ENCODE measurements at places on chromosomes 2 and 18.

GRCh38 chr2:36235882-36236281 is 119.7 kb upstream of the CRIM1 start:
- DNase-seq: no peak

DNA sequence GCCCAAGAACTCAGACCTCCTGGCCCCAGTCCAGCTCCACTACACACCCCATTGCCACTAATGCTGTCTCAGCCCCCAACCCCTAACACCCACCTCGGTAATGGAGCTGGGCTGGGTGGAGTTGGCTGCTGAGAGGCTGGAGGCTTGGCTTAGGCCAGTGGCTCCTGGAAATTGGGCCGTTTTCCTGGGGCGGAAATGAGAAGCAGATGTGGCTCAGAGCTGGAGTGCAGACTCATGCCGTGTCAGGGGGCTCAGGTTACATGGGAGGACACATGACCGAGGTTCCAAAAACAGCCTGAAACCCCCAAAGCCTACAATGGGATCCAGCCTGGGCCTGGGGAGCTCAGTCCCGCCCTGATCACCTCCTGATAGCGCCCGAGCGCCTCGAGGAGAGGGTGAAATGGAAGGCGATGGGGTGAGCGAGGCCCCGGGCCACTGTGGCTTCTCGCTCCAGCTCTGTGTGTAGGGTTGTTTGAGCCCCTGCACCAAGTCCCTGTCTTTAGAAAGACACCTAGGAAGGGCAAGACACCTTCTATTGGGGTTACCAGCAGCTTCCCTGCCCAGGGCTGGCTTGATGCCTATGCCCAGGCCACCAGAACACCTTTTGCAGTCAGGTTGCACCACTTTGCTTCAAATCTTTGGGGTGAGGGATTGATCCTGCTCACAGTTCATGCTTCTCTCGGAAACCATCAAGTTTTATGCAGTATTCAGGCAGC is 175.7 kb upstream of the HAAO start:
- DNase-seq: peak; percentile 79

GRCh38 chr2:161101406-161101805 is 58.8 kb upstream of the TANK start:
- DNase-seq: no peak

DNA sequence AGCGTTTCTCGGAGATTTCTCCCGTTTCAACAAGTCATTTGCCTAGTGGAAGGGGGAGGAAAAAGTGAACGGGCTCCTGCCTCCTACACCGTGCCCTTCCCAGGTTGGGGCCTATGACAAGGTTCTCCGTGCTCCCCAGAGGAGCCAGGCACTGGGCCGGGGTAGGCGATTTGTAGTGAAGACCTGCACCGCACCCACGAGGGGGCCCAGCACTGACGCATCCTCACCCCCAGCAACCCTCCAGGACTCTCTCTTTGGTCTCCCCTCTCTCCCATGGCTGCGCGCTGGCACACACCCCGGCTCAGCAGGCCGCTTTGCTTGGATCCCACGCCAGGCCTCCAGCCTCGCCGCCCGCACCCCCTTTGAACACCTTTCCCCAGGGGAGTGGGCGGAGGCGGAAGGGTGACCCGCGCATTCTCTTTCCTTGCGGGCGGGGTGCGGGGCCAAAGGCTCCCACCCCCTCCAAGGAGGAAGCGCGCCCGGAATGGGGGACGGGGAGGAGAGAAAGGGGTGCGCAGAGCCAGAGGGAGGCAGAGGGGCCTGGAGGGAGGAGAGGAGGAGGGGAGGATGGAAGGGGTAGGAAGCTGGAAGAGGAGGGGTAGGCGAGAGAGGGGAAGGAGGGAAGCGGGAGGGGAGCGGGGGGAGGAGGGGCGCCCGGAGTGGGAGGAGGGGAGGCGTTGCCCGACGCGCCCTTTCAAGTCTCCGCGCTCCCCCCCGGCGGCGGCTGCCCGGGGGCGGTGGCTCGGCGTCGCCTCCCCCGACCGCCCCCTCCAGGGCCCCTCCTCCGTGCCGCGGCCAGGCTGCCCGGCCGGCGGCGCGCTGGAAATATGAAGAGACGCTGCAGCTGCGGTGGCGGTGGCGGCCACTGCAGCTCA is at the start of gene APCDD1:
APCDD1 (plus strand) TSS at position 830 of the 875 bp plus-strand sequence. CDS start 347 bp downstream, outside the sequence.
- DNase-seq: peak; percentile 32

- DNase-seq: no peak
Observed at GRCh38 chr2:197238043-197238365, 72.6 kb downstream of the ANKRD44 start.

DNA sequence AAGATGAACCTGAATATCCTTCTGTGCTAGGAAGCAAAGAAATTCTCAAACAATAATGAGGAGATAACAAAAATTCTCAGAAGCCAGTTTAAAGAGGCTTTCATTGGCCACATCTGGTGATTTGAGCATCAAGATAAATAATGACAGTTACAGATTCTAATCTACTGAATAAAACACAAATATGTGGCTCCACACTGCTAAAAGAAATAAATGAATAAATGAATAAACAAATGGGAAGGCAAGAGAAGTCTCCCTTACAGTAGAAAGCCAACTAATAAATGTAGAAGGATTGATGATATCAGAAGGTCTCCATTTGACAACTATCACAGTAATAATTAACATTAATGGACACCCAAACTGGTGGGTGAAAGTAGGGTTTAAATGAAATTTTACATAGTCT is 54.6 kb upstream of the ADAM23 start:
- DNase-seq: peak; percentile 3

DNA sequence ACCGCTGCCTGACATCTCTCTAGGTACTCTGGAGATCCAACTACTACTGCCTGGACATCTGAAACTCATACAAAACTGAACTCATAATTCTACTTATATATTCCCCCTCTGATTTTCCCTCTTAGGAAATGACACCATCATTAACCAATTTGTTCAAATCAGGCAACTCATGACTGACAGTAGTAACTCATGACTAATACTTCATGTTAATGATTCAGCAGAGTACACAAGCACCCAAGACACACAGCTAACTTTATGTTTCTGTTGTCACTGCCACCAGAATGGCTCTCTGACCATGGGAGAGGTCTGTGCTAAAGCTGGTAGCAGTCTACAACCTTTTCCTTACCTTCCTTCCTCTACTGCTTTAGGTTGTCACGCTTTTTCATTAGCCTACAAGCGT is 91.1 kb downstream of the ITSN2 start:
- DNase-seq: no peak

- no peak for DNase-seq
Observed at GRCh38 chr18:10249801-10250200, 204.6 kb upstream of the APCDD1 start.

DNA sequence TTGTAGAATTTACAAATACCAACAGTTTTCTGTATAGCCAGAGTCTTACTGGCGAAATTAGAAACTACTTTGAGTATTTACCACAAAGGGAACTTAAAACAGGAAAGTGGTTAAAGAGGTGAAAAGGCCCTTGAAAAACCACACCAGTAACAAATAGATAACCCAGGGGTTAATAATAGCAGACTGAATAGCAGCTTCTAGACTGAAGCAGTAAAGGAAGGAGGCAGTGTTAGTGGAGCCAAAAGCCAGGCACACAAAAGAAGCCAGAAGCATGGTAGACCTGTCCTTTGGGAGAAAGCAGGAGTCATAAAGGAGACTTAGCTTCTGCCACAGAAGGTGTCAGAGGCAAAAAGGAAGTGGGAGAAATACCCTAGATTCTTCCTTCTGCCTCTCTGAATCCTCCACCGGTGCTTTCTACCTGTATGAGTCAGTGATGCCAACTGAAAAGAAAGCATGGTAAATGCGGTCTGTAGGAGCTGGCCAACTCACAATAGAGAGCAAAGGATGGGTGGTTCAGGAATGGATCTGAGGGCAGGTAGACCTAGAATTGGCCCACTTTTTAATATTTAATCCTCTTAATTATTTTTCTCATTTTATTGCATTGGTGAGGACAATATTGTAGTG is 97.3 kb downstream of the ARL6IP6 start:
- no peak for DNase-seq

DNA sequence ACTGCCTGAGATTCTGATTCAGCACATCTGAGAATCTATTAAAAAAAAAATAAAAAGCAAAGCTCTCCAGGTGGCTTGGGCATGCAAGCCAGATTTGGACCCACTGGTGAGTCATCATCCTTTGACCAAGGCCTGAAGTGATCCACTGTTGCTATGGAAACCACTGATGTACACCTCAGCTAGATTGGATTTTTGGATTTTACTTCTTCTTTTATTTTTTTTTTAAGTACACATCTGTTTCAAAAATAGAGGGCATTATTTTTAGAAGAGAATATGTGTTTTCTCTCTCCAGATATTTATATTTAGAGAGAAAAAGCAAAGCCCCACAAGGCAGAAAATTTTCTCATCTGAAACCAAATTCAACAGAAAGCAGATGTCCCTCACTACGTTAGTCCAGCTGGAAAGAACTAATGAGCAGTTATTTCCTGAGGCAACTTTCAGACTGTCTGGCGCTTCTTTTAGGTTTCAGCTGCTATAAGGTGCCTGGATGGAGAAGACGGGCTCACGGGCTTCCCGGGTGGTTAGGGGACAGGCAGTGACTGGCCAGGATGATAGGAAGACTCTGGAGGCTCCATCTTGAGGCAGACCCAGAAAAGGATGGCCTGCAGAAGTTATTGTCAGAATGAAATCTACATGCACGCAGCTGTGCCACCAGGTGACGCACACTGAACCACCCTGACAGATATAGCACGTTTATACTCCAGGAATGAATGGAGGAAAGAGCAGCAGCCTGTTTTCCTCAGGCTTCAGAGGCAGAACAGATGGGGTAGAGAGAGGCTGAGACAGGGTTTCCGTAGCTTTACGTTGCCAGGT is 50.5 kb downstream of the MRPL35 start:
- no peak for DNase-seq

- no peak for DNase-seq
Observed at GRCh38 chr2:175441181-175441761, 259.8 kb upstream of the ATP5MC3 start.

GRCh38 chr2:194696690-194697089 is 960.3 kb upstream of the SLC39A10 start:
- no peak for DNase-seq

DNA sequence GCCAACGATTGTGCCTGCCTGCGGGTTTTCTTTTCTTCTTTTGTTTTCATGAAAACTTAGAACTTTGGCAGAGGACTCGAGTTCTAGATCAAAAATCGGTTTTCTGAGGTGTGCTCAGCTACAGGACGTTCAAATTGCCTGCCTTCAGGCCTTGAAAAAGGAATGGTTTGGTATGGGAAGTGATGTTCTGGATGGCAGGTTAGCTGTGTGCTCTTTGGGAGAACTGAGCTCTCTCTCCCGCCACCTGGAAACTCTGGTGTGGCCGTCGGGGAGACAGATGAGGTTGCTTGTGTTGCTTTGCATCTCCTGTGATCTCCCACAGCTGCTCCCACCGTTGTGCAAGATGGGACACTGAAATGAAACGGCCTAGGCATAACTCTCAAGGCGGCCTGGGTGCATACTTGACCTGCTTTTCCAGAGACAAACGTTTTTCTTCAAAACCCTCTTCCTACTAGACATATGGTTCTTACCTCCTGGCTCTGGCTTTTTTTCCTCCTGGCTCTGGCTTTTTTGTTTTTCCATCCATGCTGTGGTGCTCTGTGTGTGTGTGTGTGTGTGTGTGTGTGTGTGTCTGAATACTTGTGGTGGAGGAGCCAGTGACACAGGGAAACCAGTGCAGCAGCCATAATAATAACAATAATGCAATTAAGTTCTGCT is 2.0 kb downstream of the FMNL2 start:
- no peak for DNase-seq

Measured in hematopoietic multipotent progenitor cell treated with erythropoietin and hydrocortisone succinate and interleukin-3 and kit ligand, for 6 days (in vitro differentiated cells).